Ascending aorta (tissue), 2 donors: ENCODE measurements at places on chromosomes 4 and X. TPM values are rescaled to one million over a fixed set of nuclear protein-coding genes. Genes with fewer than 3 reads are reported as not detected.

NSG1 gene
- not detected for total RNA-seq

USP38 gene
- total RNA-seq, result 6.7 TPM

LRIT3 gene
- not detected for total RNA-seq

LONRF3 gene
- 11.0 TPM for total RNA-seq

SMIM31 gene
- total RNA-seq, result not detected

MAGEA2 gene
- not detected for total RNA-seq

TRIM60 gene
- total RNA-seq, result not detected

STARD8 gene
- total RNA-seq, result 16.0 TPM

MAGEE2 gene
- not detected for total RNA-seq

GPR143 gene
- total RNA-seq, result not detected

SLC26A1 gene
- not detected for total RNA-seq

KLB gene
- not detected for total RNA-seq

BTC gene
- 6.9 TPM for total RNA-seq

DDX53 gene
- total RNA-seq, result not detected

FGD1 gene
- 16.5 TPM for total RNA-seq

TCEAL6 gene
- total RNA-seq, result not detected

TRIM2 gene
- 33.3 TPM for total RNA-seq

MAGEC2 gene
- total RNA-seq, result not detected

ENPEP gene
- total RNA-seq, result 1.7 TPM

FOXP3 gene
- total RNA-seq, result not detected

NEIL3 gene
- total RNA-seq, result not detected

DNA sequence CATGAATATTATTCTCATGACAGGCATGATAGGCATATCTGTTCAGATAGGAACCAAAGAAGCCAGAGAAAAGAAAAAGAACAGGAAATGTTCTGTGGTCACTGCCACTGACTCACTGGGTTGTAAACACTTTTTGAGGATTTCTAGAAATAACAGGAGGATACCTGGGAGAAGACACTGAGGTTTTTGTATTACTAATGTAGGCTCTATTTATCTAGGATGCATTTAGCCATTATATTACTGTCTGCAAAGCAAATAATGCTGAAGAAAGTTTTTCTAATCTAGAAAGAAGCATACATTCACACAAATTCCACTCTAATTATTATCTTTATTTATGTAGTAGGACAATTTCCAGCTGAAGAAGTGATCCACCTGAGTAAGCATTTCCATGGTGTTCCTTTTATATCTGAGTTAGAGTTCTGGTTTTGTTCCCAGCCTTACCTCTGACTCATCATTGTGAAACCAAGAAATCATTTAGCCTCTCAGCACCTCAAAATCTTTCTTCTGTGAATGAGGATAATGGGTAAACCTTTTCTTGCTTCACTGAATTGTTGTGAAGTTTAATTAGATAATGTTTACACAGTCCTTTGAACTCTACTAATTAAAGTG, 40.2 kb upstream of the EPGN start:
- DNase-seq, result no peak

GRCh38 chrX:13598877-13599276, 29.5 kb downstream of the EGFL6 start:
- DNase-seq, result no peak

- no peak for DNase-seq
These were observed 107.7 kb upstream of the ZFP42 start for GRCh38 chr4:187887906-187888305.

- no peak for DNase-seq
These were observed 51.6 kb downstream of the RTL5 start for GRCh38 chrX:72080150-72080549.

DNA sequence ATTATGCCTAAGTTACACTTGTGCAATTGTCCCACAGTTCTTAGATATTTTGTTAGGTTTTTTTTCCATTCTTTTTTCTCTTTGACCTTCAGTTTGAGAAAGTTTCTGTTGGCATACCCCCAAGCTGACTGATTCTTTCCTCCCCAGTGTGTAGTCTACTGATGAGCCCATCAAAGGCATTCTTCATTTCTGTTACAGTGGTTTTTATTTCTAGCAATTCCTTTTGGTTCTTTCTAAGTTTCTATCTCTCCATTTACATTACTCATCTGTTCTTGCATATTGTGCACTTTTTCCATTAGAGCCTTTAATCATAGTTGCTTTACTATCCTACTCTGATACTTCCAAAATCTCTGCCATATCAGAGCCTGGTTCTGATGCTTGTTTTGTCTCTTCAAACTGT, 31.9 kb downstream of the CASP6 start:
- no peak for DNase-seq

DNA sequence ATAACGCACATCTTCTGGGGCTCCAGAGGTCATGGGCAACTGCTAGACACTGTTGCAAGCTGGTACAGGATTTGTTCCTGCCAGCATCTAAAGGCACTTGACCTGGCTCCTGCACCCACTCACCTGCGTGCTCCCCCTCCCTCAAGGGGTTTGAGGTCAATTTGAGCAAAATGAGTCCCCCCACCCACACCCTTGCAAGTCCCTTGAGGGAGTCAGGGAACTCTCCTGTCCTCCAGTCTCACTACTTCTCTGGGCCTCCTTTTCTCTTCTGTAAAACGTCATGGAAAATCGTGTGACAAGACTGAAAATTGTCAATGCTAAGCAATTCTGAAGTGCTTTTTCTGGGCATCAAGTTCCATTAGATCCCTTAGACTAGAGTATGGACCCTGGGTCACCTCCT, 39.9 kb upstream of the PGK1 start:
- no peak for DNase-seq

- no peak for DNase-seq
These were observed 930.2 kb downstream of the C4orf33 start for GRCh38 chr4:130026185-130026584.

DNA sequence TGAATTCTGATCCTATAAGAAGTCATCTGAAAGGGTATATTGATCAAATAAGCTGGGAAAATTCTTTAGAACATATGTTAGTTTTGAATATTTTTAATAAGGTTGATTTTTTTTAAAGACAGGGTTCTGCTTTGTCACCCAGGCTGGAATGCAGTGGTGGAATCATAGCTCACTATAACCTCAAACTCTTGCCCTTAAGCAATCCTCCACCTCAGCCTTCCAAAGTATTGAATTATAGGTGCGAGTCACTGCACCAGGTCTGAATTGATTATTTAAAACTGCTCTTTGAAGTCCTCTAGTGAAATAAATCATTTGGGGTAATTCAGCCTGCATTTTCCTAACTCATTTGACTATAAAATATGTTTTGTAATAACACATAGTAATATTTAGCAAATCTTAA, 812.3 kb downstream of the PDHA2 start:
- DNase-seq, result no peak

GRCh38 chr4:120130786-120131185, 64.1 kb upstream of the MAD2L1 start:
- DNase-seq, result no peak

DNA sequence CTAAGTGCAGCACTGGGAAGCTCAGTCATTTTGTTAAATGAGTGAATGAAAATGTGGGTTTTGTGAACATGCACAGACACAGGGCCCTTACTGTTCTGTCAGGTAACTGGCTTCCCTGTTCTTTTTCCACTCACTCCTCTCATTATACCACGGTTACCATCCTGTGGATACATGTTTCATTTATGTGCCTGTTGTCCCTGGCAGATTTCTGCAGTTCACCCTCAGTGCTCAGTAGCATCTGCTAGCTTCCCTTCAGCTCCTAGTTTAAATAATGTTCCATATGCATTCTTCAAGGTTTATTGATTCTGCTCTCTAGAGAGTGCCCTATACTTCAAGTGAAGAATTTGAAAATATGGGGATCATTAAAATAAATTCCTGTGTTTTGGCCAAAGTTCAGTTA, 1634.3 kb upstream of the ADGRL3 start:
- DNase-seq, result no peak

DNA sequence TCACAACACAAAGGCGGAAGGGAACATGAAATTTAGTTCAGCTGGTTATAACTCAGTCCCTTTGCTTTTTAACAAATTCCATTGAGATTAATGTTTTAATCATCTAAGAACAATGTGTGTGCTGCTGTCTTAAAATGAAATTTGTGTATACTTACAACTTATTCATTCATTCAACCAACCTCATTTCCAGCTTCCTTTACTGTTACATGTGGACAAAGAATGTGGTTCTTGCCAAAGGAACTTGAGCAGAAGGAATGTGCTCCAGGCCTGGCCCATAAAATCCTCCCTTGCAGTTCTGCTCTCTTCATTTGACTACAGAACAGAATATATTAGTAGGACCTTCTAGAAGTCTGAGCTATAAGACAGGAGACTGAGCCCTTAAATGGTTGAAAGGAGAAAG, 176.8 kb upstream of the GLRA2 start:
- DNase-seq, result no peak

- DNase-seq, result no peak
These were observed 2026.1 kb upstream of the TENM3 start for GRCh38 chr4:180217070-180217469.

DNA sequence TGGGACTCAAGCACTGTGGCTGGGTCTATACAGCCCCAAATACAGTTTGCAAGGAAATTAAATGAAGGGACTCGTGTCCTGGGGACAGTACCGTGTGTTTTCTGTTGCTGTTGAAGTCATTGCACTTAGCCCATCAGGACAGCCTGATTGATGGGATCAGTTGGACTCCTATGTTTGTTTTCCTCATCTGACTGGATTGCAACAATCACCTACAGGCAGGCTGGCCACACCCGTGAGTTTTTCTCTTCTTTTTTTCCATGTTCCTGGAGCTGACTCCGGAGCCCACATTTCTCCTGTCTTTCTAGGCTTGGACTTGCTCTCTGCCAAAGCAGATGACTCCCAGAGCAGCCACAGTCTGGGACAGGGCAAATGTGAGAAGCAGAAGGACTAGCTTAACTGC, 38.1 kb downstream of the RTL9 start:
- no peak for DNase-seq

DNA sequence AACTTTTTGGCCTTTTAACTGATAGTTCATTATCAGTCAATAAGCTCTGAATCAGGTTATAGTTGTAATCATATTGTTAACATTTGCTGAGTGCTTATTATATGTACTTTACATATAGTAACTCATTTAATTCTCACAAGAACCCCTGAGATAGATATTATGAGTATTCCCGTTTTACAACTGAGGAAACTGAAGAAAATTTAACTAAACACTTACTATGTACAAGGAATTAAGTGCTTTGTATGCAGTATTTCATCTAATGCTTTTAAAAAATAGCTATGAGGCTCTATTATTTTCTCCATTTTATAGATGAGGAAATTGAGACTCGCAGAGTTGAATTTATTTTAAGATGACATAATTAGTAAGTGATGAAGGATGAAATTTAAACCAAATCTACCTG, 27.7 kb upstream of the FGF2 start:
- DNase-seq, result no peak

- DNase-seq, result peak; percentile 14
These were observed 15.8 kb downstream of the ZCCHC12 start for GRCh38 chrX:118839334-118839958.

GRCh38 chr4:25839687-25840086, 23.1 kb downstream of the SEL1L3 start:
- DNase-seq, result no peak

GRCh38 chr4:115972967-115973366, 859.5 kb upstream of the NDST4 start:
- DNase-seq, result no peak

DNA sequence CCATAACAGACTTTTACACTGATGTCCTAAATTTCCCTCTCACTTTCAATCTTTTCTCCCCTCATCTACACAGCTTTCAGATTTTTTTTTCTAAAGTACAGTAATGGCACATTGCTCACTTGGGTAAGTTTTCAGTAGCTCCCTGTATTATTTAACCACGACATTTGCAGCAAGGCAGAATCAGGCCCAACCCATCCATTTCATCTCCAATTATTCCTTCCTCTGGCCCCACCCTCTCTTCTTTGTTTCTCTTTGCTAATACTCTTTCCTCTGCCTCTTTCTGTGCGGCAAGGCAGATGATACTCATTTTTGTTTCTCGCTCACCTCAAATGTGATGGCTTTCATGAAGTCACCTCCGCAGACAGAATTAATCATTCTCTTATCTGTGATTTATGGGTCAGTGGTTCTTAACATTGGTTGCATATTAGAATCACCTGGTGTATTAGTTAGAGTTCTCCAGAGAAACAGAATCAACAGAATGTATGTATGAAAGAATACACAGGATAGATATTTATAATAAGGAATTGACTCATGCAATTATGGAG, 43.4 kb upstream of the GATB start:
- no peak for DNase-seq

DNA sequence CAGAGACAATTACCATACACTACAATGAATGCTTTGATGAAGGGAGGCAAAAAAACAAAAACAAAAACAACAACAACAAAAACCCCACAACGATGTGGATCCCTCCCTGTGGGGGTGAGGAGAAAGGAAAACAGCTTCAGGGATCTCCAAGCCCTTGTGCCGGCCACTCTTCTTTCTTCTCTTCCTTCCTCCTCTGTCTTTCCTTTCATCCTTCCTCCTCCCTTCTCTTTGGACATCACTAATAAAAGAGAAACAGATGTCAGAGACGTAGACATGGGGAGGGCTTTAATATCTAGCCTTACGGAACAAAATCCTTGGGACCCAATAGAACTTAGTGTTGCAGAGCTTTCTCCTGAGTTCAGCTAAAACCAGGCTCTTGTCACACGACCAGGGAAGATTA, 18.8 kb upstream of the STX18 start:
- no peak for DNase-seq

- no peak for DNase-seq
These were observed 164.9 kb downstream of the RNF150 start for GRCh38 chr4:140968371-140968770.

DNA sequence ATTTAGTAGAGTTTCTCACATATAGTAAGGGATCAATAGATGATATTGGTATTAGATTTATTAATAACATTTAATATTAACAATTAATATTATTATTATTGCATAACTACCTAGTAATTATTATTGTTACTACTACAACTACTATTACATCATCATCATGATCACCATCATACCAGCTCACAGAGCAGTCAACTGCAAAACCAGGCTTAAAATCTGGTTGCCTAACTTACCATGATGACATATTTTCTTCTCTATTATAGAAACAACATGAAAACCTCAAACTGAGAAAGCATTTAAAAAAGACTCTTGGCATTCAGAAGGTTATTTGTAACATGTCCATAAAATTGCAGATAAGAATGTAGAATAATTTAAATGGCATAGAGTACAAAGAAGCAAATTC, 247.0 kb upstream of the TTC29 start:
- DNase-seq, result no peak

GRCh38 chrX:14670819-14671218, 141.5 kb downstream of the GLRA2 start:
- DNase-seq, result no peak

DNA sequence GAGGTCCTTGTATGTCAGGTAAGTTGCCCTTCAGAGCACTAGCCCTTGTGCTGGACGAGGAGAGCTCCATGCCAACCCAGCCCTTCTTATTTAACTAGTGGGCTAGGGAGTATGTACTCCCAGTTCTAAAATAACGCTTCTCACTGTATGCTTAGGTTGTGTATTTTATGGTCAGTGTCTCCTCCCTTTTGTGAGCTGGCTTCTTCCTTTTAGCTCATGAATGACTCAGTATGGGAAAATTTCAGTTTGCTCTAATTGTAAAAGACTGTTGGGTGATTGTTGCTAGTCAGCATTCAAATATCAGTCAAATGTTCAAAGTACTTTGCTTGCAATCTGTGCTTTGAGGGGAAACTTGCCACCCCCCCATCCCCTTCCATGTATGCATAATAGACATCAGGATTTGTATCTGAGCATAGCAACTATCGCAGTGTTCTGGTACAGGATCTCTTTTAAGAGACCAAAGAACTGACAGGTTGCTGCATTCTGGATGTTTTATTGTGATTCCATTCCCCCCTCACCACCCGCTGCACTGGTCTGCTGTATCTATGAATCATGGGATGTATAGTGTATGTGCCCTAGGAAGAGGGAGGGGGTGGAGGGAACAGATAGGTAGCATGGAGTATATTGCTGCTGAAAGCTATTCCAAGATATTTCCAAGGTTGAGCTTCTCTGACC, 34.7 kb downstream of the DLG3 start:
- no peak for DNase-seq
